Sciatic nerve (tissue), 2 donors: ENCODE measurements at places on chromosomes 5 and 9.

GRCh38 chr9:86516564-86516963 is 162.4 kb upstream of the TUT7 start:
- no peak for DNase-seq

DNA sequence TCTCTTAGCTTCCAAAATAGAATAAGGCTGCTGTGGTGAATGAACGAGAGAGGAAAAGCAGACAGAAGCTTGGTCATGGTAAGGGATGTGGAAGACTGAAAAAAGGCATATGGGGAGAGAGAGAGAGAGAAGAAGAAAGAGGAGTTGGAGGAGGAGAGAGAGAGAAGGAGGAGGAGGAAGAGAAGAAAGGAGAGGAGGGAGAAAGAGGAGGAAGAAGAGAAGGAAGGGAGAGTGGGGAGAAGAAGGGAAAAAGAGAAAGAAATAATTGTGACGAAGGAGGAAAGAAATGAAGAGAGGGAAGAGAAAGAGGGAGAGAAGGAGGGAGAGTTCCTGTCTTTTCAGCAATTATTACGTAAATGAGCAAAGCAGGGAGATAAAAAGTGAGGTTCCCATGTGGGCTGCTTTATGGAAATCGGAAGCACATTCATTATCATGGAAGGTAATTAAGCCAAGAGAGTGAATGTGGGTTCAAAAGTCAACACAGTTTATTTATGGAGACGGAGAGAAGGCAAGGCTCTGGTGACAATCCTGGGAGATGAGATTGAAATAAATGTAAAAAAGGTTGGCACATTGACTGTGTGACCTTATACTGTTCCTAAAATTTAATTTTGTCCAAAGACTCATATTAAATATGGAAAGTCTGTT is 611.2 kb downstream of the KIF4B start:
- DNase-seq, result no peak

- no peak for DNase-seq
These were observed 20.1 kb downstream of the SYK start for GRCh38 chr9:90821697-90822096.

- no peak for DNase-seq
These were observed 458.4 kb upstream of the C9orf72 start for GRCh38 chr9:28031521-28032267.

DNA sequence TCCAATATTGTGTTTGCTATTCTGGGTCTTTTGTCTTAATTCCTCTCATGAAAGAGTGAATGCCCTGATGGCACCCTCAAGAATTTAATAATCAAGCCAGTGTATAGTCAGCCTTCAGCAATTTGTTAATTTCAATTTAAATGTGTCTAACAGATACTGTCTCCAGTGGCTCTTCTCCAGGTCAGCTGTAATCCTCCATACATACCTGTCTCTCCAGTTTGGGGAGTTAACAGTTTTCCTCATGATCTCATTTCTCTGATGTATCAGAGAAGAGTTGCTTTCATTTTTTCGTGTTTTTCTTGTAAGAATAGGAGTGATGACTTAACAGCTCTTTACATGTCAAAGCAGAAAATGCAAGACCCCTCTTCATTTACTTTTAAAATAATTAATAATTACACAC is 500.3 kb upstream of the RORB start:
- no peak for DNase-seq

DNA sequence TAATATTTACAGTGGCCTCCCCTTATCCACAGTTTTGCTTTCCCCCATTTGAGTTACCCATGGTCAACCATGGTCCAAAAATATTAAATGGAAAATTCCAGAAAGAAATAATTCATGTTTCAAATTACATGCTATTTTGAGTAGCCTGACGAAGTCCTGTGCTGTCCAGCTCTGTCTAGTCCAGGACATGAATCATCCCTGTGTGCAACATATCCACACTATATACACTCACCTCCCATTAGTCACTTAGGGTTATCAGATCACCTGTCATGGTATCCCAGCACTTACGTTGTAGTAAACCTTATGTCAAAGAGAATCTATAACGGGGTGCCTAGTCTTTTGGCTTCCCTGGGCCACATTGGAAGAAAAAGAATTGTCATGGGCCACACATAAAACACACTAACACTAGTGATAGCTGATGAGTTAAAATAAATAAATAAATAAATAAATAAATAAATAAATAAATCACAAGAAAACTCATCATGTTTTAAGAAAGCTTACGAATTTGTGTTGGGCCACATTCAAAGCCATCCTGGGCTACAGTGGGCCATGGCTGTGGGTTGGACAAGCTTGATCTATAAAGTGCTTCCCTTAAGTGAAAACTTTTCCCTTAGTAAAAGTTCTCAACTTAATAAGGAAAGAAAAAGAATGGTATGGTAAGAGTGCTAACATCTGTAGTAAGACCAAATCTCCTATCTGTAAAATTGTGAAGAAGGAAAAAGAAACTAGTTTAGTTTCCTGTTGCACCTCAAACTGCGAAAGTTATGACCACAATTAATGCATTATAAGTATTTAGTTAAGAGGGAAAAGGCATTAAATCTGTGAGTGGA is 15.9 kb upstream of the OMD start:
- no peak for DNase-seq

- no peak for DNase-seq
These were observed 172.0 kb upstream of the TBC1D2 start for GRCh38 chr9:98427491-98427890.

DNA sequence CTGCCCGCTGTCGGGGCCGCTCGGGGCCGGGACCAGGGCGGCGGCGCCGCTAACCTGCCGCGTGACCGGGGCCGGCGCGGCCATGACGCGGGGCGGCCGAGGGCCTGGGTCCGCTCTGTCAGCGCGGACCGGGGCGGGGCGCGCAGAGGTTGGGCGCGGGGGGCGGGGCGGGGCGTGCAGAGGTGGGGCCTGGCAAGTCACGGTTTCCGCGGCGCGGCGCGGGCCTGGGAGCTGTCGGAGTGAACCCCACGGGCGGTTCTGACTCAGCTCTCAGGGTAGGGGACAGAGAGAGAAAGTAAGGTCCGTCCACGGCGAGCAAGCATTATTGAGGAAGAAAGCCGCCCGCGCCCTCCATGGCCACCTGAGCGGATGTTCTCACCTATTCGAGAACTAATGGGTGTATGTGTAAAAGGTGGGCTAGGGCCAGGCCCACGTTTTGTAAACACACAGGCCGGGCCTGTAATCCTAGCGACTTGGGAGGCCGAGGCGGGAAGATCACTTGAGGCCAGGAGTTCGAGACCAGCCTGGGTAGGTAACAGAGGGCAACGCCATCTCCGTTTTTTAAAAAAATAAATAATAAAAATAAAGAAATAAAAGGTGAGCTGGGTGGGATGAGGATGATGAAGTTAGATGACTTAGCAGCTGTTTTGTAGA is at the start of gene PRXL2C:
TSS of gene PRXL2C (minus strand) at position 120 of the 654 bp plus-strand sequence. CDS start at position 84, 36 bp downstream.
- peak; percentile 90 for DNase-seq

DNA sequence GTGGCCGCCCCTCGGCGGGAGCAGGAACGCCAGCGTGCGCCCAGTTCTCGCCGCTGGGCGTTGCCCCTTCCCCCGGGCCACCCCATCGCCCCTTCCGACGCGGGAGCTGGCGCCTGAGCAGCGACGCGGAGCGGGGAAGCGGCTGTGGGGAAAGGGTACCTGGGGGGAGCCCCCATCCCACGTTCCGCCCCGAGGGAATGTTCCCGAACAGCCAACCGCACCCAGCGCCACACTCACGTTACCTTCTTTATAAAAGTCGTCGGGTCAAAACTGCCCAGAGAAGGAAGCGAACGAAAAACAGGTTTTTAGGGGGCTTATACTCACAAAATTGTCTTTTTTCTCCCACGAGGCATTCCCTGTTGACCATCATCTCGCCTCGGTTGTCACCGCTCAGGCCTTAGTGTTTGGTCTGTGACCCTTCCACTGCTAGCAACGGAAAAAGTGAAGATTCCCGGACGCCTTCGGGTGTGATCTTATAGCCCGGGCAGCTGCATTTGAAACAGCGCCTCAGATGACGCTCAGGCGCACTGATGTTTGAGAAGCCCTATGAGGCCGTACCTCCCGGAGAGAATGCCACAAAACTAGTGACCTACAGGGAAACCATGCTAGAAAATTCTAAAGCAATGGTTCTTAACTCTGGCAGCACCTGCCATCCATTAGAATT is 475 bp upstream of the GOLM1 start:
- peak; percentile 72 for DNase-seq

- DNase-seq, result peak; percentile 51
These were observed 146.4 kb upstream of the ERCC6L2 start for GRCh38 chr9:95729046-95729445.

DNA sequence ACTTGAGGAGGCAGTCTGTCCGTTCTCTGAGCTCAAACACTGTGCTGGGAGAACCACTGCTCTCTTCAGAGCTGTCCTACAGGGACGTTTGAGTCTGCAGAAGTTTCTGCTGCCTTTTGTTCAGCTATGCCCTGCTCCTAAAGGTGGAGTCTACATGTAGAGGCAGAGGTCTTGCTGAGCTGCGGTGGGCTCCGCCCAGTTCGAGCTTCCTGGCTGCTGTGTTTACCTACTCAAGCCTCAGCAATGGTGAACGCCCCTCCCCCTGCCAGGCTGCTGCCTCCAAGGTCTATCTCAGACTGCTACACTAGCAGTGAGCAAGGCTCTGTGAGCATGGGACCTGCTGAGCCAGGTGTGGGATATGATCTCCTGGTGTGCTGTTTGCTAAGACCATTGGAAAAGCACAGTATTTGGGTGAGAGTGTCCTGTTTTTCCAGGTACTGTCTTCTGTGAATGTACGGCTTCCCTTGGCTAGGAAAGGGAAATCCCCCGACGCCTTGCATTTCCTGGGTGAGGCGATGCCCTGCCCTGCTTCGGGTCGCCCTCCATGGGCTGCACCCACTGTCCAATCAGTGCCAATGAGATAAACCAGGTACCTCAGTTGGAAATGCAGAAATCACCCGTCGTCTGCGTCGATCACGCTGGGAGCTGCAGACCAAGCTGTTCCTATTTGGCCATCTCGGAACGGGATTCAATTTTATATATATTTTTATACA is 58.5 kb downstream of the CNTRL start:
- peak; percentile 61 for DNase-seq

DNA sequence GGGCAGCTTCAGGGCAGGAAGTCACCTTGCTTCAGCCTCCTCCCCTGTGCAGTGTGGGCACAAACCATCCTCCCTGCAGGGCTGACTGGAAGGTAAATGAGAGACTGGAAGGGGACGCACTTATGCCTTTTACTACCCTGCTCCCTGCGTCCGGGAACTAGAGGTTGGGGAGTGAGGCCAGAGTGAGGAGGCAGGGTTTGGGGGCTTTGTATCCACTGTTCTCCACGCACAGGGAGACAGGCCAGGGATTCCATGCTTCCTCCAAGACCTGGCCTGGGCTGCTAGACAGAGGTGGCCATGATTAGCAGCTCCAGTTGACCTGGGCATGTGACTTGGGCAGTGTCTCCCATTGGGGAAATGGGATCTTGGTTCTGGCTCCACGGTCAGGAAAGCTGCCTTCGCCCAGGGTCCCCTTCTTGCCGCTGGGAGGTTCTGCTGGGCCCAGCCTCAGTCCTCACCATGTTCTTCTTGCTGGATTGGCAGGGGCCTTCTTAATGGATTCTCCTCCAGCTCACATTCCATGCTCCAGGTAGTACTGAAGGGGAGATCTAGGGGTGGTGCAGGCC is 37.0 kb upstream of the PSD2 start:
- DNase-seq, result no peak

DNA sequence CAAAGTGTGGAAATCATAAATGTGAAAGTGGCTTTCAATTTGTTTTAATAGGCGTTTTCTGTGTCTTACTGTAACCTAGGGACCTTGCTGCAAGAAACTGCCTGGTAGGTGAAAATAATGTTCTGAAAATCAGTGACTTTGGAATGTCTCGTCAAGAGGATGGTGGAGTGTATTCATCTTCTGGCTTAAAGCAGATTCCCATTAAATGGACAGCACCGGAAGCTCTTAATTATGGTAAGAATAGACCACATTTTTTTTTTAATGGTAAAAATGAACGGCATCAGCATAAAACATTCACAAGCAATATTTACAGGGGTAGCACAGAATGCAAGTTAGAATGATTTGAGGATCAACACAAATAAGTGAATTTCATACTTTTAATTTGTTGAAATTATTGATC is 229.1 kb downstream of the PJA2 start:
- DNase-seq, result no peak

- no peak for DNase-seq
These were observed 23.3 kb downstream of the SPRY4 start for GRCh38 chr5:142301540-142301939.

- DNase-seq, result no peak
These were observed 9.1 kb downstream of the TTC33 start for GRCh38 chr5:40746703-40747102.

GRCh38 chr5:179267671-179268083 is 77.6 kb downstream of the ADAMTS2 start:
- DNase-seq, result peak; percentile 57

DNA sequence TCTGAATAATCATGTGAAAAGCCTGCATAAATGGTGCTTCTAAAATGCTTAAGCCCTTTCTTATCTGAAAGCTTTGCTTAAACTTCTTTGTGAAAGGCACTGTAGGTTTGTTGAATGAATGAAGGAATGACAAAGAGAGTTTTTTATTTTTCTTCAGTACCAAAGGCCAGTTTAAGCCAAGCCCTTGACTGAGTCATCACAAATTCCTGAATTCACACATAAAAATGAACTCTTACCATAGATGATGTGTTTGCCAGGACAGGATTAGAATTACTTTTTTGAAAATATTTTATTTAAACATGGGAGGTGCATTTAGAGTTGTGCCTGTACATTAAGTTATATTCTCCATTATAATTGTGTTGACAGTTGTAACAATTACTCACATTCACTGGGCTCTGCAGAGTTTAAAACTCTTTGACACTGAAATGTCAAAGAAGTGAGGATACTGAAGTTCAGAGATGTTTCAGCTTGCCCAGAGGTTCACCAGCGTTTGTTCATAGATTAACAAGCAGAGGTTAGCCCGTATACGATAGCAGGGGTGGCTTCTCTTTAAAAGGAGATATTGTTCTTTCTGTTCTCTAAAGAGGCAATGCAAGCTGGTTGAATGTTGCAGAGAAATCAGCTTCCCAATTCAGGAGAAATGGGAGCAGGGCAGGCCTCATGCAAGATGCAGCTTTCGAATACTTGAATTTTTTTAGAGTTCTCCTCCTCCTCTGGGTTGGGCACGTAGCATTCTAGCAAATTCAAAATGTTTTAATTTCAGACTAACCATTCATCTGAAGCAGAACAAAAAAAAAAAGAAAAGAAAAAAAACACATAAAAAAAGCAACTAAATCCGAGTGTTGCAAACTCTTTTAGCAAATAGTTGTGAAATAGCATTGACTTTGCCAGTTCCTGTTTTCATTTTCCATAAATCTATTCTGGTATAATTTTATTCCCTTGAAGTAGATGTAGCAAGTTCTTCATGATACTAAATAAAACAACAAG is 358.7 kb upstream of the KLF4 start:
- no peak for DNase-seq

GRCh38 chr5:74966141-74967026 is 86.0 kb downstream of the GCNT4 start:
- no peak for DNase-seq
